Activated CD8-positive, alpha-beta memory T cell treated with anti-CD3 and anti-CD28 coated beads for 4 hours (primary cell): ENCODE measurements at places on chromosomes 2 and 18.

DNA sequence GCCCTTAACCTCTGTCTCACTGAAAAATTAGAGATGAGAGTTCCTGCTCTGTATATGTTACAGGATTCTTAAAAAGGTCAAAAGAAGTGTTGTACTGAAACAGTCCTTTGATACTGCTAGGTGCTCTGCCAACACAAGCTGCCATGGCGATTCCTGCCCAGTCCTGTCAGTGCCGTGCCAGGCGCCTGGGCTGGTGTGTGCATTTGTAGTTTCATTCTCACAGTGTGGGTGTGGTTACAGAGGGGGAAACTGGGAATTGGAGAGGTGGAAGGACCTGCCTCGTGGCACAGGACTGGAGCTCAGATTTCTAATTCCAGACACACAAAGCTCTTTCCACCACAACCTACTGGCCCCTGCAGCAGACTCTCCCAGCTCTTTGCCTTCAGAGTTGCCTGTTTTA lies 122.3 kb upstream of the RAB6C start:
- no peak for DNase-seq

- DNase-seq, result no peak
Measured at GRCh38 chr18:48228841-48229240, 180.3 kb downstream of the ZBTB7C start.

- DNase-seq, result no peak
Measured at GRCh38 chr2:7997279-7997678, 684.6 kb upstream of the ID2 start.

- DNase-seq, result no peak
Measured at GRCh38 chr2:70851704-70852103, 16.1 kb upstream of the CD207 start.

DNA sequence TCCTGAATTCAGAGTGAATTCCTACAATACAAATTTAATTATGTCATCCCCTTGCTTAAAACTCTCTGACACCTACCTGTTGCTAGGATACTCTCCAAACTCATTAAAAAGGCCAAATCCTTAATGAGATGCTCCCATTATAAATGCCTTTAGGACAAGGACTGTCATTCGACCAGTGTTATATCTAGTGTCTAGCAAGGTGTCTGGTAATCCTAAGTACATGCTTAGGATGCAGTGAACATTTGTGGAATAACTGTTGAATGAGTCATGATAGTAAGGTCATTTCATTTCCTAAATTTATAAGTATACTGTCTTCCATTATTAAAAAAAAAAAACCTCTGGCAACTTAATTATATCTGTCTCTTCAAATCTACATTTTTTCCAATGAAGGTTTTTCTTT lies 588.9 kb upstream of the NRXN1 start:
- DNase-seq, result no peak

GRCh38 chr2:38077431-38077769 lies 1.4 kb upstream of the CYP1B1 start:
- no peak for DNase-seq

DNA sequence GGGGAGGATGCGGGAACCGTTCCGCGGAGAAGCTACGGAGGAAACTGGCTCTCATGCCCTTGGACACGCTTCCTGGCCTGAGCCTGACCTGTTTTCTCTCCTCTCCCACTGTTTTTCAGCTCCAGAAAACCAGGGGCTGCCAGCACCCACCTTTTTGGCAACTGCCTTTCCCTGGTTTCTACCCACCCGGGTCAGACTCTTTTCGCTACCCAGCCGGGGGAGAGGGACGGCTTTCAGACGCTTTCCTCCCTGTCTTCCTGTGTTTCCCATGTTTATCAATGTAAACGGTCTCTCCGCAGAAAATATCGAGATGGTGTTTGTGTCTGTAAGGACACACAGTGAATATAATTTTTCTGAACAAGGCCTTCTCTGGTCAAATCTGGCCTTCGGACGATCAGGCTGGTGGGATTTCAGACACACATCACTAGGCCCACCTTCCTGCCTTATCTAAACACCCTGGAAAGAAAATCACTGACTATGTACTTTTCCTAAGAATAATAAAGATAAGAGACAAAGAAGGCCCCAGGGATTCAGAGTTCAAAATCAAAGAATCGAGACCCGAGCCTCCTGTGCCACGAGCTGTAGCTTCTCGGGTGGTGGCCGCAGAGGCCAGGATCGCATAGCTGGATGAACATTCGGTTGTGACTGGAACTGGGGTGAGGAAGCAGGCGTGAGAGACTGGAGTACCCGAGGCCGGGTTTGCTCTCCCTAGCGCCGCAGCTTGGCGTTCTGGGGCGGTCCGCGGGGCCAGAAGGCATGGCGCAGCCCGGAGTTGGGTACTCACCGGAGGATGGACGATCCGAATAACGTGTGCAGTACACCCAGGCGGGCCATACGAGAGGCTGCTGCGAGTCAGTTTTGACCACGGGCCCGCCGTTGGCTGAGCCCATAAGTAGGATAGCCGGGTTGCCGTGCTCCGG lies 1.7 kb downstream of the EN1 start:
- no peak for DNase-seq

DNA sequence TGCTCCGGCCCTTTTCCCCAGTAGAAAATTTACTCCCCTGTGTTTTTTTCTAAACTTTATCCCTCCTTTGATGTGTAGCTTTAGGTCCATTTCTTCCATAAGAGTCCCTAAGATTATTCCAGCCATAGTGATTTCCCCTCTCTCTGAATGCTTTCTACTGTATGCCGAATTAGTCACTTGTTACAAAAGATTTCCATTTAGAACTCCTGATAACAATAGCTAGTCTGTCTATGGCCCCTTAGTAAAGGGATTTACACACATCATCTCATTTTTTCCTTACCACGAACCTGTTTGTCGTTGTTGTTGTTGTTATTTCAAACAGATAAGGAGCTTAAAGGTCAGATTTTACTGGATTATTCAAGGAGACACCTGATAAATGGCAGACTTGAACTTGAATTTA lies 256.1 kb downstream of the PAX3 start:
- DNase-seq, result no peak

- no peak for DNase-seq
Measured at GRCh38 chr2:128530025-128530573, 211.4 kb upstream of the HS6ST1 start.

DNA sequence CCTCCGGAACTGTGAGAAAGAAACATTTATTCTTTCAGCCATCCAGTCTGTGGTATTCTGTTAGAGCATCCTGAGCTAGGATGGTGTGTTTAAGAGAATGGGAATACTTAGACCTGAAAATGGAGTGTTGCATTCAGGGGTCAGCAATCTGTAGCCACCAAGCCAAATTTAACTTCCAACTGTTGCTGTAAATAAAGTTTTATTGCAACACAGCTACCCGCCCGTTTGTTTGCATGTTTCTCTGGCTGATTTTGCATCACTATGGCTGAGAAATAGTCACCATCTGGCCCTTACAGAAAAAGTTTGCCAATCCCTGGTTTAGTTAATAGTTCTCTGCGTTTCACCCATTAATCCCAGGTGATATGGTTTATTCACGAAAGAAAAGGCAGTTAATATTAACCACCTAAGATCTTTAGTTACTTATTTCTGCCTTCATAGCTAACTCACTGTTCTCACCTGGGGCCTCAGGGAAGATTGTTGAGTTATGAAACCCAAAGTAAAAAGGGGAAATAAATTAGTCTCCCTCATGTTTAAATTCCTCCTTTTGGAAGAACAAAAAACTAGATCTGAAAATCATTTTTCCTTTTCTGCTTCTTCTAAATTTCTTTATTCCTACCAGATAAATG lies 9.5 kb upstream of the CYS1 start:
- DNase-seq, result no peak

- no peak for DNase-seq
Measured at GRCh38 chr2:147463881-147464520, 380.8 kb upstream of the ACVR2A start.

DNA sequence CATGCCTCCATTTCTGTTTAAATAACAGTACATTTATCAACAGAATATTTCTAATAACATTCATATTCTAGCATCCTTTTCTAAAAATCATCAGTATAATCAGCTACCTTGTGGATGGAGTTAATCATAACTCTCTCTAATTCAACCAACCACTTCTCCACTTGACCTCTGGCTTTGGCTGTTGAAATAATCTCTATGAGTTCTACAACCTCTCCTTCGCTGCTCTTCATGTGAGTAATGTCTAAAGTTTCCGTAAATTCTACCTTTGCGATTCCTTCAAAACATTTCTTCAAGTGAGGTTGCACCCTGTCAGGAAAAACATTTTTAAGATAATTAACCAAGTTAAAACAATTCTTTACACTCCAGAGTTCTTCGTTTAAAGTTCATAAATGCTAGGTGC lies 134.2 kb downstream of the DNAH7 start:
- DNase-seq, result no peak

- DNase-seq, result no peak
Measured at GRCh38 chr2:73698101-73698500, 39.0 kb downstream of the TPRKB start.

DNA sequence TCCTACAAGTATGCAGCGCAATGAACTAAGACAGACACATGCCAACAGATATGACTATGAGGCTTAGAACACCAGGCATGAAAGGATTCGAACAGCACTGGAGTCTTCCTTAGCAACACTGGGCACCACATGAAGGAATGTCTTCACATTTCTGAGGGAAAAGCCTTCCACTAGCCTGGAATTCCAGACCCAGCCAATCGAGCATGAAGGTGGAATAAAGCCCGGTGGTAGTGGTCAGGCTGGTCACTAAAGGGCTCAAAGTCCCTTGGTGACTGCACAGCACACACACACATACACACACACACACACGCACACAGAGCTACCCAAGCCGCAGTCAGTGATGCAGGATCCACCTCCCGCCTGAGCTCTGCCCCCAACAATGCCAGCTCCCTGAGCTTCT lies 19.7 kb upstream of the SFXN5 start:
- no peak for DNase-seq

GRCh38 chr18:5961097-5961827 lies 65.9 kb upstream of the TMEM200C start:
- no peak for DNase-seq

DNA sequence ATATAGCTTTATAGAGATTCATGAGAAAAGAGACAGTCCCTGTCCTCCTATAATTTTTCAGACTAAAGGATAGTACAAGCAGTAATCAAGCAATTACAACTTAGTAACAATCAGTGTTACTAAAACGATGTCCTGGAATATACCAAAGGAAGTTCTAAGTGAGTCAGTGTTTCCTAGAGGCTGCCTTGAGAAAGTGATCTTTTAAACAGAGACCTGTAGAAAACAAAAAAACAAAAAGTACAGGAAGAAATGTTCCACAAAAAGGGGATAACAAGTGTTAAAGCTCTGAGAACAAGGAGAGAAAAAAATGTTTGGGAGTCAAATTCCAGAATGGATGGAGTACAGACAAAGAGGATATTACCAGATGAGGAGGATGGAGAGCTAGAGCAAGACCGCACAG lies 556.4 kb downstream of the ERBB4 start:
- no peak for DNase-seq

DNA sequence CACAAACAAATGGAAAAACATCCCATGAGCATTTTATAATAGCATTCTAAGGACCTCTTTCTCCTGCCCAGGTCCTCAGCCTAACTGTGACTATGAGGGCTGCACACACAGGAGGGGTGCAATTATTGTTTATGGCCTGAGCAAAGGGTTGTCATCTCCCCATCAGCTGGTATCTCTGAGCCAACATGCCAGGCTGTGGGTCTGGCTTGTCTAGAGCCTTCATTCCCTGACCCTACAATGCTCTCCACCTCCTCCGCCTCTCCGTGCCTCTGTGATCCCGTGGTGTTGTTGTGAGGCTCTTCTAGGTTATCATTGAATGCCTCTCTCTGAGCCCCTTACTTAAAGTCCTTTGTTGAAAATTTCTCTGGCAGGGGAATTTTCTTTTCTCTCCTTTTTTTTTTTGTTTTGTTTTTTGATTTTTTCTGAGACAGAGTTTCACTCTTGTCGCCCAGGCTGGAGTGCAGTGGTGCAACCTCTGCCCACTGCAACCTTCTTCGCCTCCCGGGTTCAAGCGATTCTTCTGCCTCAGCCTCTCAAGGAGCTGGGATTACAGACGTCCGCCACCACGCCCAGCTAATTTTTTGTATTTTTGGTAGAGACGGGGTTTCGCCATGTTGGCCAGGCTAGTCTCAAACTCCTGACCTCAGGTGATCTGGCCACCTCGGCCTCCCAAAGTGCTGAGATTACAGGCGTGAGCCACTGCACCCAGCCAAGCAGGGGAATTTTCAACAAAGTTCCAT lies 126.4 kb downstream of the SMAD7 start:
- no peak for DNase-seq

- no peak for DNase-seq
Measured at GRCh38 chr18:42401131-42401673, 446.2 kb downstream of the PIK3C3 start.

- no peak for DNase-seq
Measured at GRCh38 chr2:151258121-151258520, 3.5 kb downstream of the RBM43 start.

DNA sequence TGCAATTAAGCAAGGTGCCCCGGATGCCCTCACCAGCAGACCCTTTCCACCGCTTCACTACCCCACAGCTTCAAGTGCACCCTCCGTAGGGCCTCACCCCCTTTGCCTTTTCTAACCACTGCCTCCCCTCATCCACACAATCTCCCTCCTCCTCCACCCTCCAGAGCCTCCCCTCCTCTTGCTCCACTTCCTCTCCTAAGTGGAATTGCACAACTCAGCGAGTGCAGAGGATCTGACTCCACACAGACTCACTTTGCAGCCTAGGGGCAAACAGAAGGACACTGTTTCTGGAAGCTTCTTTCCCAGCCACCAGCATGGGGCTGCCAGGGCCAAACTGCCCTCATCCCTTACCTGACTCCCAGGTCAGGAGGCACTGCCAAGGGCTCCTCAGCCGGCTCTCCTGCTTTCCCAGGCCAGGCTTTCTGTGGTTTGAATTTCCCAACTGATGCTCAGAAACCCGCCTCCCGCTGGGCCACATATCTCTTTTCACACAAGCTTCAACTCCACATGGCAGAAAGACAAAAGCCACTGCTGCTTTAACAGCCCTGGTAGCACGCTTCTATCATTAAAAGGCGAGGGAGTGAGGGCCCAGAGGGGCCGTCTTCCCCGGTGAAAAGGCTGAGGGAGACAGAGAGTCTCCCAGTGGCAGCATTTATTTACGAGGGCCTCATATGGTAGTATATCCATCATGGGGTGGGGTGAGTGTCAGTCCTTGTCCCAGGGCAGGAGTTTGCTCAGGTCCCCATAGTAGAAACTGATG lies 74.7 kb upstream of the MGAT4A start:
- DNase-seq, result no peak

DNA sequence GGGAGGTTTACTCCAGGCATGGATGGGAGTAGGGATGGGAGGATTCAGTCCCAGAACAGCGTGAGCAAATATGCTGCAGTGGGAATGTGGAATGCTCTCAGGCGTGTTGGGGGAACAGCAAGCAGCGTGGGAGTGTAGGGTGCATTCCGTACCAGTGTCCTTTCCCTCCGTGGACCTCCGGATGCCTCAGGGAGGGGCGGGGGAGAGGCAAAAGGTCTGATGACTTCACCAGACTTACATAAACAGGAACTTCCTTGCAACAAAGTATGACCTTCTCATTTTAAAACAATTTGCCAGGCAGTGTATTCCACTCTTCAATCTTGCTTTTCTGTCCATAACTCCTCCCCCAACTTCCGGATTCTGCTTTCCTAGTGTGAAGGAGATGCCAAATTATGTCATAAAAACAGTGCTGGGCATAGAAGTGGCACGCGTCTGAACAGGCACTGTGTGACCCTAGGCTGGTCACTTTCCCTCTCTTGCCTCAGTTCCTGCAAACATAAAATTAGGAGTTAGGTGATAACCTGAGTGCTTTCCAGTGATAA lies 36.9 kb downstream of the RPL37A start:
- DNase-seq, result no peak
